Left renal pelvis (tissue), 4 donors: ENCODE measurements at places on chromosomes 13 and 19. TPM values are rescaled to one million over a fixed set of nuclear protein-coding genes. Genes with fewer than 3 reads are reported as not detected.

DNA sequence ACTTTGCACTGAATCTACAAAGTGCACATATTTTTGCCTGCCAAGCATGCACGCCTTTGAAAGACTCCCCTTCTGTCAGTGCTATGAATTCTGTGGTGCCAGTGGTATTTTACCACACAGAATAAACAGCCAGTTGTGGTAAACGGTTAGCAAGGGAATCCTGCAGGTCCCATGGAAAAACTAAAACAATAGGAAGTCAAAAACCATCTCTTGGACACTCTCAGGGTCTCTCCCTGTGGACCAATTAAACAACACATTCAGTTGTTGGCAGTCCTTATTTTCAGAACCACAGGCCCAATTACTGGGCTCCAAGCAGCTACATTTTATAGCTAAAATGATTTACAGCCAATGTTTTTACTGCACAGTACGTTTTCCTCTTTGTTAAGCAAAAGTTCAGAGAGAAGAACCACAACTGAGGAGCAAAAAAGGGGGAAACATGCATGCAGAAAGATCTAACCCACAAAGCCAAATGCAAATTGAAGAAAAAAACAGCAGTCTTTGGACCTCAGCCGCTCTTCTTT lies 116.9 kb downstream of the KCTD12 start:
- DNase-seq, result no peak

GRCh38 chr13:33351319-33351718 lies 65.8 kb upstream of the STARD13 start:
- no peak for DNase-seq

DNA sequence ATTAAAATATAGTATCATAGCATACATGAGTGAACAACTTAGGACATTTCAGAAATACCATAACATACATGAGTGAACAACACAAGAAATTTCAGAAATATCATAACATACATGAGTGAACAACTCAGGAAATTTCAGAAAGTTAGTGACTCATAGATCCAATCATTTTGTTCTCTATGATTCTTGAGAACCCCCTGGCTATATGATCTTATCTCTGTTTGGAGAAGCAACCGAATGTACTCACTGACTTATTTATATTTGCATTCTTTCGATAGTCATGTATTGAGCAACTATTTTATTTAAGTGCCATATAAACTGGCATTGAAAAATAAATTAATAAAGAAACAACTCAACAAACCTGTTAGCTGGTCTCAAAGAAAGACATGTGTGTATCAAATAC lies 251.1 kb downstream of the EFNB2 start:
- no peak for DNase-seq

- no peak for DNase-seq
Observed at GRCh38 chr13:35086667-35087066, 144.6 kb downstream of the NBEA start.

DNA sequence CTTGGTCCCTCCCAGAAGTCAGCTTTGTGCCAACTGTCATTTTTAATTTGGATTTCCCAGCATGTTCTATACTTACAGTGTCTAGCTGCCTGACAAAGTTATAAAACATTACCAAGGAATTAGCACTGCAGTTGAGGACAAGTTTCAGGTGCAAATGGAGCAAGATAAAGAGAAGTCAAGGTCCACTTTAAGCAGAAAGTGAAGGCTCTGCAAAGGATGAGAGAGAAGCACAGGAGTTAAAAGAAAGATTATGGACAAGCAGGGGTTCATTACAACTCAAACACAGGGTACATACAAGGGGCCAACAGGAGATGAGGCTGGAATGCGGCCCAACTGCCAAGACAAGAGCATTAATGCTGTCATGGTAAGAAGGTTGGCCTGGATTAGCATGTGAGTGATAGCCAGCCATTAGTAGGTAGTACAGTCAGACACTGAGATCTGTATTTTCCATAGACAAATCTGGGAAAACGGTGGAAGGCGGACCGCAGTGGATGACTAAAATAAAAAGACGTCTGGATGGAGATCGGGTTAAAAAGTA lies 17.6 kb downstream of the UBL3 start:
- no peak for DNase-seq

- DNase-seq, result no peak
Observed at GRCh38 chr13:35794734-35795389, 318.4 kb upstream of the MAB21L1 start.

DNA sequence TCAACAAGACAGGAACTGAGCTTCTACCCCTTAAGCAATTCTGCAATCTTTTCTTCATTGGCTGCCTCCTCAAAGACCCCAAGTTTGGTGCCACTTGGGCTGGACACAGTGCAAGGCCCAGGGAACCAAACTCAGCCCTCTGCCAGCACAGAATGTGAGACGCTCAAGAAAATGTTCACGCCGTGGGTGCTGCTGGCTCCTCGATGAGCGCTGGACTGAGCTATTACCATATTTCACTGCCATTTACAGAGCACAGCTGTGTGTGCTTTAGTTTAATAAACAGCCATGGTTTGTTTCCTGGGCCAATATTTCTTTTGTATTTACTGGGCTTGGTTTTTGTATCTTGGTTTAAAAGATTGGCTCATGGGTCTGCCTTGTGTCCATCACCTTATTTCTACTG lies 138.8 kb upstream of the VSTM2B start:
- DNase-seq, result no peak

DNA sequence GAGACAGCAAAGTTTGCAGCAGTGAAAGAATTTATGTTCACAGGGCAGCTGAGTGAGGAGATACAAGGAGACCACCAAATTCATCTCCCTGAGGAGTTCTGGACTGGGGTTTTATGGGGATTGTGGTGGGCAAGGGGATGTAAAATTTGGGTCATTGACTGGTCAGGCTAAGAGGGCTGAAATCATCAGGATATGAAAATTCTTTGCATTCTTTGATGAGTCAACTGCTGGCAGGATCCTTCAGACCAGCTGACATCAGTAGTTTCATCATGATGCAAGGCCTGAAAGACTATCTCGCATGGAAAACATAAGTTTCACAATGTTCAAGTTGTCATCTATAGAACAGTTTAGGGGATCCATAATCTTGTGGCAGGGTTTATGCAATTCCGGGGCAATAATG lies 869.5 kb upstream of the PCDH9 start:
- DNase-seq, result no peak

- peak; percentile 26 for DNase-seq
Observed at GRCh38 chr13:30572859-30573275, 44.9 kb upstream of the USPL1 start.

- DNase-seq, result no peak
Observed at GRCh38 chr19:15829306-15829698, 13.8 kb upstream of the OR10H1 start.

DNA sequence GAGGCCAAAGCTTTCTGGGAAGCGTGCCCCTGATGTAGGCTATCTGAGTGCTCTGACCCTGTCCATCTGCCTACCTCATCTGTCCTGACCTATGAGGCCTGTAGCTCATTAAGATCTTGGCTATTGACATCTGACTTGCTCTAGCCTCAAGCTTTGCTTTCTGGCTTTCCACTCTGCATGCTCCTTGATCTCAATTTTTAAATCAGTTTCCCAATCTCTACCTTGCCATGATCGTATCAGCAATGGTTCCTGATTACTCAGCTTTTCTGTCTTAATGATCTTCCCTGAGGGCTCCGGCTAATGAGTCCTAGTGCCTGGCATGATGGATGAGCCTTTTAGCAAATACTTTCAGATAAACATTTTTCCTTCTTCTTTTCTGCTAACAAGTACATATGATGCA lies 262.0 kb downstream of the NDFIP2 start:
- DNase-seq, result no peak

GRCh38 chr13:24203273-24203672 lies 42.8 kb downstream of the SPATA13 start:
- no peak for DNase-seq

DNA sequence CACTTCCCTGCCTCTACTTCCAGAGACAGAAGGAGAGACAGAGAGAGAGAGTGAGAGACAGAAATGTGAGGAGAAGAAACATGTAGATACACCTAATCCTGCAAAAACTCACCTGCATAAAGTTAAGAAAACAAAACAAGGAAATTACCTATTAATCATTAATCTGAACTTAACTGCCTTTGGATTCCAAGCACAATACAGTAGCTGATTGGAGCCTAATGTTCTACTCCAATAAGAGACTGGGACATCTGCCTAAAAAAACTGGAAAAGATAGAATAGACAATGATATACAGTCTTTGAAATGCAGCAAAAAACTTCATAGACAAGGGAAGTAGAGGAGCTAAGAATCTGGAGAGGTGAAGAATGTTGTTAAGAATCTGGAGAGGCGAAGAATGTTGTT lies 910.2 kb upstream of the SLC10A2 start:
- peak; percentile 10 for DNase-seq

- DNase-seq, result no peak
Observed at GRCh38 chr13:83211301-83211700, 671.0 kb downstream of the SLITRK1 start.

GRCh38 chr19:7942981-7943443 lies 454 bp downstream of the TIMM44 start:
- no peak for DNase-seq

DNA sequence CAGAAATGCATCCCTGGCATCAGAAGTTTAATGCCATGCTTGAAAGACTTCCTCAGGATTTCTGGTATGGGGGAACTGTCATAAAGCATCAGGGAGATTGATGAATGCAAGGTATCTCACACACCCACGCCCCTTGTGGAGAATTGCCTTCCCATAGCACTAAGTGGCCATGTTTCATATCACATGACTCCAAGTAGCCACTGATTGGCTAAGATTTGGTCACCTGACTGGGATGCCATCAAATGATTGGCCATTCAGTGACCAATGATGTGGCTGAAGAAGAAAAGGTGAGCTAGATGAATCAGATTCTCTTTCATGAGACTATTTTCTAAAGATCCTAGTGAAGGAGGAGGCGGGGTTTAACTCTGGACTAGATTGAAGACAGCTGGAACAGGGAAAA lies 7.3 kb downstream of the KLK8 start:
- no peak for DNase-seq

DNA sequence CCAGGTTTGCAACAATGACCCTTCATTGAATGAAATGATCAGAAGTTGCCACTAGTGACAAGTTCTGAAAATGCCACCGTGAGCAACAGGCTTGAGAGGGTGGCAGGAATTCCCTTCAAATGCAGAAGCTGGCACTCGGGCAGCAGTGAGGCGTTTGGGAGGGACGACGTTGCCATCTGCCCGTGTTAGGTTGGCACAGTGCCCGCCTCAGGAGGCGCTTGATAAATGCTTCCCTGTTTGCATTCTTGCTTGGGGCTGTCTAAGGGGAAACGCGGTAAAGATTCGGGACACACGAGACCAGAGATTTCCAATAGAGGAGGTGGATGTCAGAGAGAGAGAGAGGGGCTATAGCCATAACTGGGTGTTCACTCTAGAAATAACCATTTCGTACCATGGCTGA lies 101.9 kb downstream of the TEX29 start:
- no peak for DNase-seq

DNA sequence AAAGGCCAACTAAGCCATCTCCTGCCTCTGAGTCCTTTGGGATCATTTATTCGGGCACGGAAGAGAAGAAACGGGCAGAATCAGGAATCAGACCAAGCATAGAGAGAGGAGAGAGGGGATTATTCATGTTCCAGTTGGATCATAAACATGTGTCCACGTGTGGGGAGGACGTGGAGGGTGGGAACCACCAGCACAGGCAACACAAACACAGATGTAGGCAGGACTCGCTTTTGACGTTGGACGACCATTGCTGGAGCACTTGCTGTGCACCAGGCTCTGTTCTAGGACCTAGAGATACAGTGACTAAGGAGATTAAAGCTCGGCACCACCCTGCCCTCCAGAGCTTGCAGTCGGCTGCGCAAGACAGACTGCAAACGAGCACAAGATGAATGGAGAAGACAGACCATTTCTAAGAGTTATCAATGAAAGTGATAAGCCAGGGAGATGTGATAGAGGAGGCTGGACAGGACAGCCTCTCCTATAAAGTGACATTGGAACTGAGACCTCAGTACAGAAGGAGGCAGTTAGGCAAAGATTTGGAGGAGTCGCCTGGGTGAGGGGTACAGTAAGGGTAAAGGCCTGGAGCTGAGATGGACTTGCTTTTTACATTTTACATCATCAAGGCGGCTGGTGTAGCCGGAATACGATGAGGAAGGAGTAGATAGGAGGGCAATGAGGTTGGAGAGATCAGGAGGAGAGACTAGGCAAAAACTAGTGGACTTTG lies 716 bp downstream of the SH2D3A start:
- no peak for DNase-seq

DNA sequence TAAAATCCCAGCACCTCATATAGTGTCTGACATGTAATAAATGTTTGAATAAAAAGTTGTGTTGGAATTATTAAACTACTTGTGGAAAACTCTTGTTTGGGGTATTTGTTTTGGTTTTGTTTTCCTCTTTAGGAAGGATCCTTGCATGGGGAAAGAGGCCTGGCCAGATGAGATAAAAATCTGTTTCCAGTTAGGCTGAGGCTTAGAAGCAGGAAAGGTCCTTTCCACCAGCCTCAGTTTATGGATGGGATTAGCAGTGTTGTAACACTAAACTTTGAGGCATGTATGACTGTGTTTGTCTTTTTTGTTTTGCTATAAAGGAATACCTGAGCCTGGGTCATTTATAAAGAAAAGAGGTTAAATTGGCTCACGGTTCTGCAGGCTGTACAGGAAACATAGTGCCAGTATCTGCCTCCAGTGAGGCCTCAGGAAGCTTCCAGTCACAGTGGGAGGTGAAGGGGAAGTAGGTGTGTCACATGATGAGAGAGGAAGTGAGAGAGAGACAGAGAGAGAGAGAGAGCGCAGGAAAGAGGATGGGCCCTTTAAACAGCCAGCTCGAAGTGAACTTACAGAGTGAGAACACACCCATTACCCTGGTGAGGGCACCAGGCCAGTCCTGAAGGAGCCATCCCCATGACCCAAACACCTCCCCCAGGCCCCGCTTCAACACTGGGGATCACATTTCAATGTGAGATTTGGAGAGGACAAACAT lies 21.6 kb downstream of the SPATA13 start:
- no peak for DNase-seq

DNA sequence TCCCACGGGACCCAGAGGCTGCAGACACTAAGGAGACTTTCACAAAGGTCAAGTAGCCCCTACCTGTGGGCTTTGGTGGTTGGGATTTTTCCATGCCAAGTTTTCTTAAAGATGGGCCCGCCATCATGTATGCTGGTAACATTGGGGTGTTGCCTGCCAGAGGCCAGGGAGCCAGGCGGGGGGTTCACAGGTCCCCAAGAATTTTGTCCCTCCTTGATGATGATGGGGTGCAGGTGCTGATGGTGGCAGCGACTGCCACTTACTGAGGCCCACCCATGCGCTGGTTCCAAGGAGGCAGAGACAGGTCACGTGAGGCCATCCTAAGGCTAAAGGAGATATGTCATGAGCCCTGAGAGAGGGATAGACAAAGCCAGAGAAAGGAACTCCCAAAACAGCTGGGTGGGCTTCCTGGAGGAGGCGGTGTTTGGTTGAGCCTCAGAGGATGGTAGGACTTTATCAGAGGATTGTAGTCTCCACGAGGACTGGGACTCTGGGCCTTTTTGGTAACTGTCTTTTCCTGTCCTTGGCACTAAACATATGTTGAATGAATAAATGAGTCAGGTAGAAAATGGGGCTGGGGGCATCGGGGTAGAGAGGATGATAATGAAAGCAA lies 14.4 kb downstream of the PLEKHF1 start:
- no peak for DNase-seq

RAB20 gene
- 8.5 TPM for polyA plus RNA-seq

POU2F2 gene
- polyA plus RNA-seq, result 0.69 TPM

PRR20E gene
- polyA plus RNA-seq, result not detected

HCST gene
- polyA plus RNA-seq, result 3.1 TPM

NCLN gene
- 30.6 TPM for polyA plus RNA-seq

PCDH9 gene
- 16.9 TPM for polyA plus RNA-seq

STAP2 gene
- 12.5 TPM for polyA plus RNA-seq

UGGT2 gene
- 47.3 TPM for polyA plus RNA-seq
